NCI-H1105 treated with DMSO at 0.1 percent for 48 hours (cell line): ENCODE measurements at places on chromosomes 7 and 10.

- no peak for DNase-seq
Observed at GRCh38 chr10:71382757-71383156, 14.0 kb upstream of the CDH23 start.

DNA sequence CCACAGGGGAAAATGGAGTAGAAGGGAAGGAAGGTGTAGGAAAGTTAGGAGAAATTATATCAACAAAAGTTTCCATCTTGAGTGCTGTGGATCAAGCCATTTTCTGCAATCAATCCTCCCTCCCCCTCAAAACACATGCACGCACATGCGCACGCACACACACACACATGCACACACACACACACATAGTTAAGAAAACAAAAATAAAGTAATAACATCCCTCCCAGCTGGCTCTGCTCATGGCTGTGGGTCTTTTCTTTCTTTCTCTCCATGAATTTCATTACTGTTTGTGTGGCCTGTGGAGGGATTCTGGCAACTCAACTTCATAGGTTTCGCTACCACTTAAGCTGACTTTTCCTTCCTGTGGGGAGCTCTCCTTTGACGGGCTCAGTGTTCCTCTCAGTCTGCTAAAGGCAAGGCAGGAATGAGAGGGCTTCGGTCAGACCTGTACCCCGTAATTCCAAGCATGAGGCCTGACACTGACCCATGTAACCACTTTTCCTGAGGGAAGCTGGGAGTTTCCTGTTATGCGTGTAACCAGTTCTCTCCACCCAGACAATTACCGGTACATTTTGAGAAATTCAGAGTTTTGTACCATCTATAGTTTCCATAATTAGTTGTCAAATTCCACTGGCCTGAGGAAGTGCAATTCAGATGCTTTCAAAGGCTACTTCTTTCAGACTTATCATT, 79.8 kb downstream of the ZNF92 start:
- DNase-seq = no peak

DNA sequence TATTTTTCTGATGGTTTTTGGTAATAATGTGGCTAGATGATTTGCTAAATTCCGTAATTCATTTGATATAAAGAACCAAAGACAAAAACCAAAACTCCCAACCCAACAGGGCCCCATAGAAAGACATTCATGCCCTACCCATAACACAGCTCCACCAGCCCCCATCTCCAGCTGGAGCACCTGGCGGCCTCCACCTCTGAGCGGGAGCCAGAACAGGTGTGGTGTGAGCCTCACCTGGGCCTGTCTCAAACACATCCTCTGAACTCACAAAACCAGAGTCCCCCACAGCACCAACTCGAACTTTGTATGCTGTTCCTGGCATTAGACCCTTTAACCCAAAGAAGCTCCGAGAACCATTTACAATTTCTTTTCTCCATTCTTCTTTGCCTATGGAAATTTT, 36.5 kb upstream of the LAMB4 start:
- DNase-seq = peak; percentile 75

- DNase-seq = no peak
Observed at GRCh38 chr10:33252794-33253203, 81.7 kb downstream of the NRP1 start.

DNA sequence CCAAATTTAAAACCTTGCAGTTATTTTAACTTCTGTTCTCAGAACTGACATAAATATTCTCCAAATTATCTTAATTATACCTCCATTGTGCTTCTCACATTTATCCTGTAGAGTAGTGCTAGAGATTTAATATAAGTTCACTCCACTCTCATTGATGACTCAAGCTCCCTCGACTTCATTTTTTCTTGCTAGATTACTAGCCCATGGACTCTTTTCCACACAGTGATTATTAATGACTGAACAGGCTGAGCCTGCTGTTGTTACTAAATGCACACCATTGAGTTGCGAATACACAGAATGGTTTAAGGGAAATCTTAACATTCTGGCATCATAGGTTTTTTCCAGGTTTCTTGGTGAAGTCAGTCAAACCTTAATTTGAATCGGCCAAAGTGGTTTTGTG, 179.5 kb upstream of the AKR1E2 start:
- no peak for DNase-seq

DNA sequence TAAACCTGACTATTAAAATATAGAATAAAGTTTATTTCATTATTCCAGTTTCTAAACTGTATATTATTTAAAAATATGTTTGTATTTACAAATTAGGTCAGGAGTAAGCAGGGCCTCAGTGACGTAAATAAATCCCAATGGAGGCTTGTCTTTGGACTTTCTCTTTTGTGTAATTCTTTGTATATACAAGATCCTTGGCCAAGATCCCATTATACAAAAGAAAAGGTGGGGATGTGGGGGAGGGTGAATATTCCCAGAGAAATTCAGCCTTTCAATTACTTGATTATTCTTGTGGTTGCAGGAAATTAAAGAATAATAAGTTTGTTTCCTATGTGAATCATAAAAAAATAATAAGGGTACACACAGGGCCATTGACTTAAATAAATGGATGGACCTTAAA, 178.7 kb upstream of the PRPS1L1 start:
- DNase-seq = peak; percentile 9
